NCI-H1417 treated with DMSO at 0.1 percent for 48 hours (cell line): ENCODE measurements at places on chromosomes 6 and 20.

- DNase-seq = no peak
Observed at GRCh38 chr20:18856873-18857272, 43.3 kb downstream of the SCP2D1 start.

GRCh38 chr20:50325651-50326050, 135.0 kb downstream of the CEBPB start:
- DNase-seq = no peak

GRCh38 chr6:151078655-151079054, 161.1 kb upstream of the AKAP12 start:
- DNase-seq = no peak

GRCh38 chr20:51994751-51995417, 192.6 kb upstream of the SALL4 start:
- no peak for DNase-seq

- DNase-seq = no peak
Observed at GRCh38 chr20:48538856-48539255, 288.9 kb downstream of the PREX1 start.

DNA sequence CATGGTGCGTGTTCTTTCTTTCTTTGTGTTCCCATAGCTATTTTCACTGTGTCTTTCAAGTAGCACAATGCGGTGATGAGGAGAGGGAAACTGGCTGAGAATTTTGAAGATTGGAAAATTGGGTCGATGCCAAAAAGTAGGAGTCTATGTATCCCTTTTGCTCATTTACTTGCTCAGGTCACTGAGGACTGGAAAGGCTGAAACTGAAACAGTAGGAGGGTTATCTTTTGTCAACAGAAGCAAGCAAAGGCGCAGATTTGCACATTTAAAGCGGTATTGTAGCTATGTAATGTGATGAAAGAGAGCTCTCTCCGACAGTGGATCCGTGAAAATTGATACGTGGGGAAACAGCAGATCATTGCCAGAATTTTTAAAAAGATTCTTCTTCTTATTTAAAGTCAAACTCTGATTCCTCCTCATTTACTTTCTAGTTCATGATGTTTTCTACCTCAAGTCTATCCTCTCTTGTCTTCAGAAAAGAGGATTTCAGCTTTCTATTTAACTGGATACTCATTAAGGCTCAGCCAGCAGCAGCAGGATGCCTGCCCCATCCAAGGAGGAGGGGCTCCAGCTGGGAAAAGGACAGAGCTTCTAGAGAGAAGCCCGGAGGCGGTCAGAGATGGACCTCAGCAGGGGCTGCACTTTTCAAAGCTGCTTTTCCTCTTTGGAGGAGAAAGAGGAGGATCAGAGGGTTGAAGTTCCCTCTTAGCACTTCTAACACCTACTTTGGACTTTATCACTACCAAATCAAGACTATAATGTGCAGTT, 15.9 kb upstream of the FYN start:
- DNase-seq = no peak

DNA sequence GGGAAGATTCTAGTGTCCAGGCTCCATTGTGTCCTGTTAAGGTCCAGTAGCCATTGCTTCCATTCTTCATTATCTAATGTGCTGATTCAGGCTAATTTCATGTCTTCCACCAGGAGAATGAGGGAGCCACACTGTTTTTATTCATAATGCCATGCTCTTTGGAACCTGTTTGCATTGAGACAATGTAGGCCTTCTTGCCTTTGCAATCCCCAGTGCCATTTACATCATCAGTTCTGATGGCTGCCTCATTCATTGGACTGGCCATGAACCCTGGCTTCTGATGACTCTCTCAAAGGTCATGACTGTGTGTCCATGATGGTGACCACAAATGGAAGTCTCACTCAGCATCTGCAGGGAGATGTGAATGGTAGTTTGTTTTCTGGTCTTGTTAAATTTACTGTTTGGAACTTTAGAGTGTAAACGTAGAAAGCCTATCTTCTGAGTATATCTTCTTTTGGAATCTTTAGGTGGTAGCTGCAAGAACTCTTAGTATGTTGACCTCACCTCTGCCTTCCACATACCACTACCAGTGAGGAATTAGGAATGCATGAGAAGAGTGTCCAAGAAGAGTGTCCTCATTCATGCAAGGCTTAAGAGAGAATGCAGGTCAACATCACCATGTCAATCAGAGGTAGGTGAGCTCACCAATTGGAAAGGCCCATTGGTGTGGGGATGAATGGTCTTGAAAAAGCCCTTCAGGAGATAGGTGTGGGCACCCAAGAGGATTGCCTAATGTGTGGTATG, 42.9 kb upstream of the ZFP64 start:
- DNase-seq = no peak

GRCh38 chr6:131381052-131381708, 191.8 kb upstream of the ARG1 start:
- DNase-seq = no peak

GRCh38 chr6:106823732-106824351, 150.7 kb downstream of the CD24 start:
- DNase-seq = no peak

DNA sequence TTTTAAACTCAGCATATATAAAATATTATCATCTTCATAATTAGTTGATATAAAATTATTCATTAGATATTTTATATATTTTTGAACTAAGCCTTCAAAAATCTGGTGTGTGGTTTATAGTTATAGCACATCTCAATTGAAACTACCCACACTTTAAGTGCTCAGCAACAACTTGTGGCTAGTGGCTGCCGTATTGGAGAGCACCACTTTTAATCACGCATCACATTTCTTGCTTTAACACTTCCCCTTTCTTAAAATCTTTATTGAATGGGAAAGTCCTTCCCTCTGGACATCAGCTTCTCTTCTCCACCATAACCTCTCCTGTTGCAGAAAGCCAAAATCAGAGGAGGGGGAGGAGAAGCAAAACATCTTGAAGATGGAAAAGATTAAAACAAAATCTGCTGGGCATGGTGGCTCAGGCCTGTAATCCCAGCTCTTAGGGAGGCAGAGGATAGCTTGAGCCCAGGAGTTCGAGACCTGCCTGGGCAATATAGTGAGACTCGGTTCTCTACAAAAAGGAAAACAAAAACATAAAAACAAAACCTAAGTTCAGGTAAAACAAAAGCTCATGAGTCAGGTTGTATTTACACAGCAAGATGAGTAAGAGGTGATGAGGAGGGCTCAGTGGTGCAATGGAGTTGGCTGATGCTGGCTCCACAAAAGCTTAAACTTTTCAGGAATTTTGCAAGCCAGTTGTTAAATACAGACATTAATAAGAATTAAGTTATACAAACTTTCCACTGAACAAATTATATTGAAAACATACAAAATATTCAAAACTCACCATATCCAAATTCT, 237.0 kb upstream of the SUPT3H start:
- DNase-seq = no peak
